SW 1271 (cell line): ENCODE measurements at places on chromosomes 12 and 14.

DNA sequence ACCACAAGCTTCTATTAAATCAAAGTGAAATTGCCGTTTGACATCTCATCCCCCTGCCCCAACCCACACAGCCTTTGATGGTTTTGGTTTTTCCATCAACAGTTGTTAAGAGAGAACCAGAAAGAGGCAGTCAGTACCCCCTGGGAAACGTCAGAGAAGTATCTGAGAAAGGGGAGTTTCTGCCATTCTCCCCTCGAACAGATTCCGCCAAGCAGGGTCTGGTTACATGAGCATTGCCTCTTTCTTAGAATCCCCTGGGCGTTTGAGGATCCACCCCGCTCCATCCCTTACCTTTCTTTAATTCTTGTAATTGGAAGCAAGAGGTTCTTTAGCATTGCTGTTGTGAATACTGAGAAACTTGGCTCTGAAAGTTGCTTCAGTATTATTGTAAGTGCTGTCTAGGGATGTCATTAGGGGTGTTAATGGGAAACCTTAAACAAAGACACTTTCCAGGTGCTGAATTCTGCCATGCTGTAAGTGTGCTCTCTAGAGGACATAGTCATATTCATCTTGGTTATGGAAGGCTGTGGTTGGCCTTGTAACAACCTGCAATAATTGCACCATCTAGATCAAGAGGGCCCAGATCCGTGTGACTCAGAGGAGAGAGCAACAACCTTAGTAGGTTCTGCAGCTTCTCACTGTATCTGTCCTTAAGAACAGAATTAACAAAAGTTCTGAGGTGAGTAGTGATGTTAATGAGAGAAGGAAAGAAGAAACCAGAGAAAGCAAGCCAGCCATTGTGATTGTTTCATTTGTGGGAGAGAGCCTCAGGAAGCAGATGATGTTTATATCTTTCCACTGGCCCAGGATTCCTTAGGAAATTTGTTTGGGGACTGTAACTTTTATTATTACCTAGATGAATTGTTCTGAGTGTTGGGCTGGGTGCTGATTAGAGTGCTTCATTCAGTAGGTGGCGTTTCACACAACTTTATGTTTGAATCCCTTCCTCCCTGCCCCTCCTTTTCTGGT lies 9.0 kb downstream of the TMBIM6 start:
- no peak for DNase-seq

GRCh38 chr12:132458846-132459641 lies 30.9 kb upstream of the FBRSL1 start:
- no peak for DNase-seq

DNA sequence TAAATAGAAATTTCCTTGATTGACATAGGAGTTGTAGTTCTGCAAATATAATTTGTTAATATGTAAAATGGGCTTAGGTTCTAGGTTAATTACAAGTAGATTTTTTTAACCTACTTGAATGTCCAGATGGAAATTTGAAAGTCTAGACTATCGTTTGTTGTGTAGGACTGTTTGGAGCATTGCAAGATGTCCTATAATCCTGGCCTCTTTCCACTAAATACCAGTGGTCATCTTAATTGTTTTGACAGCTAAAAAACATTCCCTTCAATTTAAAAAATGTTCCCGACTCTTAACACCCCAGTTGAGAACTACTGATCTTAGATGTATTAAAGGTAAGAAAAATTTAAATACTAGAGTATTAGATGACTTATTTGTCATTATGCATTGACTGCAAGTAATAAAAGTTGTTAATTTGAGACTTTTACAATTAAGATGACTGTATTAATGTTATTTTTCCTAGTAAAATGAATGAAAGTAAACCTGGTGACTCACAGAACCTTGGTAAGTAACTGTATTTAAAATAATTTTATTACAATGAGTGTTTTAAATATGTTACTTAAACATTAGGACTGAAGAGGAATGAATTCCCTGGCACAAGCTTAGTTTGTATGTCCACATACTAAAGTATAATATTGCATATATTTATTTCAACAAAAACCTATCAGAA lies 21.8 kb downstream of the G2E3 start:
- DNase-seq: no peak

DNA sequence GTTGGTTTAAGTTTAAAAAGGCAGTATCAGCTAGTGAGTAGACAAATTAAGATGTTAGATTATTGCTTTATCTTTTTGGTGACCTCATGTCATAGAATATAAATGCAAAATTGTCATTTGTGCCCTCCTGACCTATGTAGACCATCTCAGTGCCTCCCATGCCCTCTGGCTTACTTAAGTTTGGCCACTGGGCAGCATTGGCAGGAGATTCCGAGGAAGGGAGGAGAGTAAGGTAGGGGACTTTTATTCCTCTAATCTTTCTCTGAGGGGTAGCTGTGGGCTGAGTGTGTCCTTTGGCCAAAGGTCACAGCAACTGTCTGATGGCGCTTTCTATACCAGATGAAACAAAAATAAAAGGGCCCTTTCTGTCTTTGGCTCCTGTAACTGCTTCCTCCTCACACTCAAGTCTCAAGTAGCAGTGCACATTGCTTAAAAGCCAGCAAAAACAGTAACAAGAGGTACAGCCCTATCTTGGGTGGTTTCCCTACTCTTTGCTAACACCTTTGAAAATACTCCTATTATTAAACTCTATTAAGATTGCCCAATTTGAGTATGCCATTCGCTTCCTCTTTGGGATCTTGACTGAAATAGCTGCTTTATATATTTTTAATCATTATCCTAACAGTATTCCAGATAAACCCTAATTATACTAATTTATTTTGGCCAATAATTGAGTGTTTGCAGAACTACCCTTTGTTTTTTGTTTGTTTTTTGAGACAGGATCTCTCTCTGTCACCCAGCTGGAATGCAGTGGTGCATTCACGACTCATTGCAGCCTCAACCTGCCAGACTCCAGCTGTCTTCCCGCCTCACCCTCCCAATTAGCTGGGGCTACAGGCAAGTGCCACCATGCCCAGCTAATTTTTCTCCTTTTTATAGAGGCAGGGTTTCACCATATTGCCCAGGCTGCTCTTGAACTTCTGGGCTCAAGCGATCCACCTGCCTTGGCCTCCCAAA lies 56.5 kb upstream of the KCNH3 start:
- peak; percentile 67 for DNase-seq

GRCh38 chr12:5376591-5377207 lies 55.2 kb upstream of the NTF3 start:
- DNase-seq: no peak

DNA sequence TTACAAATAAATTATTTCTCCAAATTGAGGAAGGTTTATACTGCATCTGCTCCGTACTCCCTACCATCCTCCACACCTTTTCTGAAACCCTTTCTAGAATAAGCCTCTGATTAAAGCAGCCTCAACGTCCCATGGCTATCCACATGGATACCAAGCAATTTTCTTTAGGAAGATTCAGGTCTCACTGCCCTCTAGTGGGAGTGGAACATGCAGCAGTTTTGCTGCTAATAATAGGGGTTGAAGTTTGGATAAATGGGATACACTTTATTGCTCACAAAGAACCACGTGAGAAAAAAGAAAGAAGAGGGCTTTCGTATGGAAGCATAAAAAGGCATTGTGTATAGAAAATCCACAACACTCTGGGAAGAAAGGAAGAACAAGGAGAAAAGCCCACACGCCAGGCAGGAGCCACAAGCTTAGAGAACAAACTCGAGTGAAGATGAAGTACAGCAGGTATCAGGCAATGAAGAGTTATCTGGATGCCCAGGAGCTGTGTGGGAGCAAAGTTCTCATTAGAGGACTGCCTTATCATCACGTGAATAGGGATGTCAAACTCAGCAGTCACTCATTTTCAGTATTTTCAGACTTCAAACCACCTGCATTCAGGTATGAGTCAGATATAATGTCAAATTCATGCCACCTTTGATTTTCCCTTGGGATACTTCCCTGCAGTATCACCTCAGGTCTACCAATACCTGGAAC lies 45.8 kb downstream of the CCER1 start:
- no peak for DNase-seq

DNA sequence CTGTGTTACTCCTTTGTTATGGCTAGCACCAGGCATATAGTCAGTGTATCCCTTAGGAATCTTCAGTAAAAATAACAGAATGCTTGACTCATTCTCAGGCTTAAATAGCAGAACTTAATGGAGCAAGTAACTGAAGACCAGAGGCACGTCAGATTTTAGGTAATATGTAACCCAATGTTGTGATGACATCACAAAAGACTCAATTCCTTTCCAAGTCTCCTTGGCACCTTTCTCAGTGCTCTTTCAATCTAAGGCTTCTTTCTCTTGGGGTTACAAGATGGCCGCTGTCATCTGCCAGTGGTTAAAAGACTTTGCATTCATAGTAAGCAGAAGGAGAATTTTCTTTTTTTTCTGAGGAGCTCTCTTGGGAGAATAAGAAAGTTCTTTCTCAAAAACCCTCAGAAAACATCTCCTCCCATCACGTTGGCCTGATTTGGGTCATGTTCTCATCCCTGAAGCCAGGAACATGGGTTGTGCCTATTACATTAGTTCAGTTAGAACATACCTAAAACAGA lies 33.4 kb upstream of the DCN start:
- no peak for DNase-seq

DNA sequence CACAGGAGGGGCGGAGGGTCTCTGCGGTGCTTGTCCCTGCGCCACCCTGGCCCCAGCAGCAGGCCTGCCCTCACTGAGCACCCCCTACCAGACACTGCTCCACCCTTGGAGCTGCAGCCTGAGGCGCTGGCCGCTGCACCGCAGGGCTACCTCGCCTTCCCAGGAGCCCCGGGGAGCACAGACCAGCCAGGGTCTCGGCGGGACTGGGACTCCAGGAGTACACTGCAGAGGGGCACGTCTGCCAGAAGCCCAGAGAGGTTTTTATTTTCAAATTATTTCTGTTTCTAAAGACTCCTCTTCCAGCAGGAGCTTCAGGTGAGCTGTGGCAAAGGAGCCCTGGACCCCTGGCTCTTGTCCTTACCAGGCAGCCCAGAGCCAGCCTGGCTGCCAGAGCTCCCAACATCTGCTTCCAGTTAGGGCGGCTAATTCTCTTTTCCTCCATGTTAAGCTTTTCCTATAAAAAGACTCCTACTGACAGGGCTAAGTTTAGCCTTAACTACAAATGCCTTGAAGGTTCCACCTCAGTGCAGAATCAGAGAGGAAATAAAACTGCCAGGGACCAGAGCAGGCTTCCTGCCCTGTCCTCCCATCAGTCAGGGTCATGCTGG lies 26.4 kb downstream of the DEGS2 start:
- no peak for DNase-seq

GRCh38 chr14:58749066-58749669 lies 111.4 kb downstream of the DACT1 start:
- peak; percentile 61 for DNase-seq

- DNase-seq: no peak
Measured at GRCh38 chr14:63045612-63046320, 508 bp upstream of the KCNH5 start.

GRCh38 chr12:70074510-70074909 lies 168.7 kb upstream of the CNOT2 start:
- no peak for DNase-seq

DNA sequence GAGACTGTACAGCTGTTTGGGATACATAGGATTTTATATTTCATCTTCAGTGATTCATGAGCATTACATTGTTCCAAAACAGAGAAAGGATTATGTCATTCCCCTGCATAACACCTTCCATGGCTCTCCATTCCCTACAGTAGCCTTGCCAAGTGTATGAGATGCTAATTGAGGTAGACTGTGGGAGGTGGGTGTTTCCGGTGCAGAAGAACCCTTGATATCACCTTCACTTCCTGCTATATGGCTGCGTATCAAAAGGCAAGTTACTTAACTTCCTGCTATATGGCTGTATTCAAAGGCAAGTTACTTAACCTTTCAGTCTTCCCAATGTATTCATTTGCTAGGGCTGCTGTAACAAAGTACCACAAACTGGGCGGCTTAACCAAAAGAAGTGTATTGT lies 11.2 kb downstream of the FAR2 start:
- DNase-seq: no peak

DNA sequence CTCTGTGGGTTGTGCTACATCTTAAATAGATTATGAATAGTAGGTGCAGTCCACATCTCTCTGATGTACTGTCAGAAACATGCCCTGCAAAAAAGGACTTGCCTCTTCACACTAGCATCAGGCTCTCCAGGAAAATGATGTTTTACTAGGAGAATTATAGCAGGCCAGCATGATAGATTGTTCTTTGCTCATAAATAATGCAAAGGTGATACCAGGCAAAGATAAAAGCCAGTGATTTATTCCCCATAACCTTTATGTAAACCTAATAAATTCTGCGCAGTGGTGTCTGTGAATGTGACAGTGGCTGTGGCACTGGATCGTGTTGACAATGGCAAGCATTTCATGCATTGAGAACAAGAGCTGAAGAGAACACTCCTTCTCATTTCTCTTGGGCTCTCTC lies 646.5 kb upstream of the SEL1L start:
- DNase-seq: no peak

DNA sequence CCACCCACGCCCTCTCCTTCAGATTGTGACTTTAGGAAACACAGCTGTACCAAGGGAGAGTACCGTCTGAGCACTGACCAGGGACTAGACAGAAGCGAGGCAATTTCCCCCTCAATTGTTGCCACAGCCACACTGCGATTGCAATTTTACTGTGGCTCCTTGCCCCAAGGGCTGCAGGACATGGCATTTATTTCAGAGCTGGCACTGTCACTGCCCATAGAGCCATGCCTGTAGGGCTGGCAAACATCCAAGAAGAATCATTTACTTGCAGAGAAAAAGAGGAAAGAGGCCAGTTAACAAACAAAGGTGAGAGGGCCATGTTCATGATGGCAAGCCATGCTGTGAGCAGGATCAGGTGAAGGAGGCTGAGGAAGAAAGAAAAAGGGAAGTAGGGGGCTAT lies 129.6 kb downstream of the EMP1 start:
- no peak for DNase-seq

GRCh38 chr14:100804138-100804537 lies 21.8 kb upstream of the MEG3 start:
- no peak for DNase-seq

DNA sequence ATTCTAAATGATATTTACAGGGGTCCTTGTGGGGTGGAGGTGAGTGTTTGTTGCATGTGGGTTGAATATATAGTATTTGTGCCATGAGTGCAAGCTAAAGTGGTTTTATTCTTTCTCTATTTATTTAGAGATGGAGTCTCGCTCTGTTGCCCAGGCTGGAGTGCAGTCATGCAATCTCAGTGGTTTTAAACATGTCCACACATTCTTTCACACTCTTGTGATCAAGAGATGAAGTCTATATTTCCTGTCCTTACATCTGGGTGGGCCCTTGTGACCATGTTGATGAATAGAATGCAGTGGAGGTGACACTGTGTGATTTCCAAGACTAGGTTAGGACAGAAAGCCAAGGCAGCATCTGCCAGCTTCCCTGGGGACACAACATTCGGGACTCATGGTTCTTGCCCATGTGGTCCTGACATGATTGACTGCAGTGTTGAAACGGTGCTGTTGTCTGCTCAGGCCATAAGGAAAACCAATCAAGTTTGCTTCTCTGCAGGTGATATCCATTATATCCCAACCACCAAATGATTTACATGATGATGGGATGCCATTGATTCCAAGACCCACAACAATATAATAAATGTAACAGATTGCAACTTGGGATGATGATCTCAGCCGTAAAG lies 172.6 kb downstream of the SUDS3 start:
- no peak for DNase-seq

DNA sequence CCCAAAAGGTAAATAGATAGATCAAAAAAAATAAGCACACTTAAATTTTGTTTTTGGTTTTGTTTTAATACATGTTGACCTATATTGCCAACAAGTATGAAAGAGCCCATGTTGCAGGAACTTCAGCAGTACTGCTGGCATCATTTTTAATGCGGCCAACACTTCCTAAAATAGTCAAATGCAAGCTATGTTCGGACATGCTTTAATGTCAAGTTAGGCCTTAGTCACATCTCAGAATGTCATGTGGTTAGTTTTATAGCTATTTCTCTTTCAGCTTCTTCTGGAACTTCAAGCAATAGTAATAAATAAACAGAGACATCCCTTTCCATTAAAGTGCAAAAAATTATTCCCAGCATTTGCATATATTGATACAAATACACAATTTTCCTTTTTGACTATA lies 153.4 kb downstream of the PIK3C2G start:
- DNase-seq: no peak
